Sciatic nerve (tissue), 2 donors: ENCODE measurements at places on chromosomes 12 and 14.
A peak's percentile ranks its signal among the peaks of the same experiment; 100 is the strongest.

DNA sequence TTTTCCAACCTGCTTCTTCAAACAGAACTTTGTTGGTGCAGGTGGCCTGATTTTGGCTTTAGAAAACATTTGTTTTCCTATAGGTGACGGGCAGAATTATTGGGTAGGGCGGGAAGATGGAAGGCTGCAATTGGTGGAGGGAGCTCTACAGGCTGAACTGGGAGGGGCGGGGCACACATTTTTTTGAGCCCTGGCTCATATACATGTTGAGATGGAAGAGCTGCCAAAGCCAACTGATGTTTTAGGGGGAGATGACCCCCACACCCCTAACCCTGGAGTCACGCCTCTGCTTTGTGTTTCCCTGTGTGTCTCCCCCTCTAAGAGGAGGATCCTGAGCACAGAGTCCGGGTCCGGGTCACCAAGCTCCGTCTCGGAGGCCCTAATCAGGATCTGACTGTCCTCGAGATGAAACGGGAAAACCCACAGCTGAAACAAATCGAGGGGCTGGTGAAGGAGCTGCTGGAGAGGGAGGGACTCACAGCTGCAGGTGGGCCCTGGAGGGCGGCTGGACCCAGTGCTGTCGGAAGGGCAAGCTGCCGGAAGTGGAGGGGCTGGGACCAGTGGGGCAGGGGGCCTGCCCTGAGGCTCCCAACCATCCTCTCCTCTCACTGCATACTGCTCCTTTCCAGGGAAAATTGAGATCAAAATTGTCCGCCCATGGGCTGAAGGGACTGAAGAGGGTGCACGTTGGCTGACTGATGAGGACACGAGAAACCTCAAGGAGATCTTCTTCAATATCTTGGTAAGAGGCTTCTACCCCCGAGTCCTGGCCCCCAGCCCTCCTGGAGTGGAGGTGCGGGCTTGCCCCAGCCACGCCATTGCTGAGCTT lies 18.6 kb downstream of the AGAP2 start:
- no peak for DNase-seq

DNA sequence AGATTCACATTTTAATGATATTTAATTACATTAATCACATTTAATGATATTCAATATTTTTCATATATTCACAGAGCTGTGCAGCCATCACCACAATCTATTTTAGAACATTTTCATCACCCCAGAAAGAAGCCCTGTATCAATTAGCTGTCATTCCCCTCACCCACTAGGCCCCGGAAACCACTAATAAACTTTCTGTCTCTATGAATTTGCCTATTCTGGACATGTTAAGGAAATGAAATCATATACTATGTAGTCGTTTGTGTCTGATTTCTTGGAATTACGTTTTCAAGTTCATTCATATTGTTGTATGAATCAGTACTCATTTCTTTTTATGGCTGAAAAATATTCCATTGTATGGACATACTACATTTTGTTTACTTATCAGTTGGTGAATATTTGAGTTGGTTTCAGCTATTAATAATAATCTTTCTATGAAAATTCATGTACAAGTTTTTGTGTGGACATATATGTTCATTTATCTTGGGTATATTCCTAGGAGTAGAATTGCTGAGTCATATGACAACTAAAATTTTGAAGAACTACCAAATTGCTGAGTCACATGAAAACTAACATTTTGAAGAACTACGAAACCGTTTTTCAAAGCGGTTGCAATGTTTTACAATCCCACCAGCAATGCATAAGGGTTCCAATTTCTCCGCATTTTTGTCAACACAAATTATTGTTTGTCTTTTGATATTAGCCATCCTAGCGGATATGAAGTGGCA lies 11.7 kb upstream of the OTOGL start:
- no peak for DNase-seq

GRCh38 chr14:67468378-67468730 lies 20.2 kb downstream of the TMEM229B start:
- DNase-seq = no peak

DNA sequence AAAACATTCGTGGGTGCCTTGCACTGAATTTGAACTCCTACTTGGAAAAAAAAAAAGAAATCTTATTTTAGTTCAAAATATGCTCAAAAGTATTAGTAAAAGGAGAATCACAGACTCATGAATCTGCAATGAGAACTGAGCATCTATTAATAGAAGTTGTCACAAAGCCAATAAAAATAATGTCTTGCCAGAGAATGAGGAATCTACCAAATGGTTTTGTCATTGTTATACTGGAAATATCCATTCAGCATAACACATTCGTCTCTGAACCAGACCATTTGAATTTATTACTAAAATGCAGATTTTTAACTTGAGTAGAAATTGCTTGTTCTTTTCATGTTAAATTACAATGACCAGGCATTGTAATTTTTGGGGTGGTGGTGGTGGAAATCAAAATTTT lies 11.6 kb upstream of the PTPRB start:
- DNase-seq = no peak

GRCh38 chr12:110619534-110619953 lies 5.6 kb downstream of the TCTN1 start:
- DNase-seq = no peak

DNA sequence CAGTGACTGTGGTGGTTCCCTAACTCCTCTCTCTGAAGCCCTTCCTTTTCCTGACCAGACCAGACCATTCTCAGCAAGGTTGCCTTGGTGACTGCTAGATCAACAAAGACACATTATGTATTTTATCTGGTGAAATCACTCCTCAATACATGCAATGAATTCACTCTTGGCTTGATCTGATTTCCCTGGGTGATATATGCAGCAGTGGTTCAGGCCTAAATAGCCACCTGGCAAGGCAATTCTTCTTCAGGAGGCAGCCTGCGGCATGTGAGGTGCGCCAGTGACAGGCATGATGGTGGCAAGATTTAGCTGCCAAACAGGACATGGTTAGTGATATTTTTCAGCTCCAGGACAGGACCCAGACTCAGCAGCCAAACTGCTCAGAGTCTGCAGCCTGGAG lies 350.3 kb upstream of the CCDC196 start:
- DNase-seq = no peak

DNA sequence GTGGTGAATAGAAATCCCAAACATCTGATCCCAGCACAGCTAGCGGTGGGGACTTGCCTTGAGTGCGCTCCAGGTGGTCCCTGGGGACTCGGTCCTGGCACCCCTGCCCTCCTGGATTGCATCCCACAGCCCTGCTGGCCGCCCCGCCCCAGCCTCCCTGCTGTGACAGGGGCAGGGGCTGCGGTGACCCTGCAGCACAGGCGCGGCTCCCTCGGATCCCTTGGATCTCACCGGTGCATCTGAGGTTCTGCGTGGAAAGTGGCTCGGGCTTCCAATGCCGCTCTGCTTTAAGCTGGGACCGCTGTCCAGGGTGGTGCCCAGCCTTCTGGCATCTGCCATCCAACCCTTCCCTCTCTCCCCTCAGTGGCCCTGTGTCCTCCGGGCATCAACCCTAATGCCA lies 16.0 kb downstream of the ANKRD9 start:
- no peak for DNase-seq

GRCh38 chr12:66860752-66861750 lies 182.2 kb upstream of the GRIP1 start:
- peak; percentile 69 for DNase-seq

- no peak for DNase-seq
These were observed 430.3 kb downstream of the NAV3 start for GRCh38 chr12:78260976-78261375.

DNA sequence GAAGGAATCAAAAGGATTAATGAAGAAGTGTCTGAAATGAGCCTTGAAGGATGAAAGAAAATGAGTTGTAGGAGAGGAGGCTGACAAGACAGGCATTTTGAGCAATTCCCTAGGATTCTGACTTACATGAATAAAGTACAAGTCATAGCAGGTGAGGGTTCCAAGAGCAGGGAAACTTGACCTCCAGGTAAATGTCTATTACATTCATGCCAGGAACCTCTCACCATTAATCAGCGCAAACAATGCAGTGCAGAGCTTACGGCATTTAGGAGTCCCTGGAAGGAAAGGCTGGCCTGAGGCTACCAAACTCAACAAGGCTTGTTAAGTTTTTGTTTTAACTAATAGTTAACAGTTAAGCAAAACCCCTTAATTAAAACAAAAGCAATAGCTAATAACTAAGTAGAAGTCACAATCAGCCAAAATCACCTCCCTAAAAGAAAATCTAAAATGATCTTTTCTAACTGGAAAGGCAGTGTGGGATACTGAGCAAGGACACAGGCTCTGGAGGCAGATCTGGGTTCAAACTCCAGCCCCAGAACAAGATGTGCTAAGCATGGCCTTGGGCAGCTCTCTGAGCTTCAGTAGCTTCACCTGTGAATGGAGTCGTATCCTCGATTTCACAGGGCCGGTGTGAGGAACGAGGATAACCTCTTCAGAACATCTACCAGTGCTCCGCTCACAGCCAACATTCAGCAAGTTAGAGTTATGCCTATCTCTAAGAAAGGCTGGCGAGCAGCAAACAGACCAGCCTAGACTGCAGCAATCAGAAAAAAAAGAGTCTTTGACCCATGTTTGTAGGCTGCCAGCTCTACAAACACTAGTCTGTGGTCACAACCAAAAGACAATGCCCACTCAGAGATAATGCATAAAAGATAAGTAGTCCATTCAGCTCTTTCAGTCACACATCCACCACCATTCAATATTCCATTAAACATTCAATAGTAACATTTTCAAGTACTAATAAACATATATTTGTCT lies 16.9 kb downstream of the PPTC7 start:
- DNase-seq = no peak

DNA sequence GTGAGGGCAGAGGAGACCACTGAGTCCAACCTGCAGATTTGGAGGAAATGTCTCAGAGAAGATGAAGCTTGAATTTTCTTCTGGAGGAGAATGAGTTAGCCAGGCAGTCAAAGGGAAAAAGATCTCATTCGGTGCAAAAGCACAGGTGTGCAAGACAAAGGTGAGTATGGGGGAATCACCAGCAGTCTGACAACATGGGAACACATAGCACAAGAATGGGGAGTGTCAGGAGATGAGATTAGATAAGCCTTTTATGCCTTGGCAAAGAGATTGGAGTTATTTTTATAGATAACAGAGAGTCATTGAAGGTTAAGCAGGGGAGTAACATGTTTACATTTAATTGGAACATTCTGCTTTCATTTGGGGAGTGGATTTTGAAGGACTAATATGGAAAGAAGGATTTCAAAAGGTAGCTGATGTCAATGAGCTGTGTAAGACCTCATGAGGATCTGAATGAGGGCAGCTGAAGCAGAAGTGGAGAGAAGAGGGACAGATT lies 171.3 kb upstream of the NTF3 start:
- DNase-seq = no peak

DNA sequence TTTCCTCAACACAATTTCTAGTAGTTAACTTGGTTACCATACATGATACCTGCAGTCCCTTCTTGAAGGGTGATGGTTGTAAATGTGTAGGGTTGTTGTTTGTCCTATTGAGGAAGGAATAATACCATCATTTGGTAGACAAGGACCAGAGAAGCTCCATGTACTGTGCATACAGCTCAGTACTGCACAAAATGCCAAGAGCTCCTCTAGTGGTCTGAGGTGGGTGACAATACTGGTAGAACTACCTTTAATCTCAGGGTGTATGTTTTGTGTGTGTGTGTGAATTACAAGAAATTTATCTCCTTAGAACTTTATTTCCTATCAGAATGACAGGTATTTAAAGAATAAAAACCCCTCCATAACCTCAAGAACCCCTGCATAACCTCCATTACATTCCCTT lies 575.3 kb downstream of the TMTC2 start:
- DNase-seq = no peak

GRCh38 chr12:82596483-82596882 lies 90.2 kb upstream of the TMTC2 start:
- DNase-seq = no peak

GRCh38 chr12:120119271-120119973 lies 2.9 kb upstream of the RAB35 start:
- no peak for DNase-seq

- peak; percentile 70 for DNase-seq
These were observed 16.6 kb downstream of the KCTD10 start for GRCh38 chr12:109460538-109460937.

- DNase-seq = no peak
These were observed 125.8 kb downstream of the SLC38A4 start for GRCh38 chr12:46699986-46700385.

DNA sequence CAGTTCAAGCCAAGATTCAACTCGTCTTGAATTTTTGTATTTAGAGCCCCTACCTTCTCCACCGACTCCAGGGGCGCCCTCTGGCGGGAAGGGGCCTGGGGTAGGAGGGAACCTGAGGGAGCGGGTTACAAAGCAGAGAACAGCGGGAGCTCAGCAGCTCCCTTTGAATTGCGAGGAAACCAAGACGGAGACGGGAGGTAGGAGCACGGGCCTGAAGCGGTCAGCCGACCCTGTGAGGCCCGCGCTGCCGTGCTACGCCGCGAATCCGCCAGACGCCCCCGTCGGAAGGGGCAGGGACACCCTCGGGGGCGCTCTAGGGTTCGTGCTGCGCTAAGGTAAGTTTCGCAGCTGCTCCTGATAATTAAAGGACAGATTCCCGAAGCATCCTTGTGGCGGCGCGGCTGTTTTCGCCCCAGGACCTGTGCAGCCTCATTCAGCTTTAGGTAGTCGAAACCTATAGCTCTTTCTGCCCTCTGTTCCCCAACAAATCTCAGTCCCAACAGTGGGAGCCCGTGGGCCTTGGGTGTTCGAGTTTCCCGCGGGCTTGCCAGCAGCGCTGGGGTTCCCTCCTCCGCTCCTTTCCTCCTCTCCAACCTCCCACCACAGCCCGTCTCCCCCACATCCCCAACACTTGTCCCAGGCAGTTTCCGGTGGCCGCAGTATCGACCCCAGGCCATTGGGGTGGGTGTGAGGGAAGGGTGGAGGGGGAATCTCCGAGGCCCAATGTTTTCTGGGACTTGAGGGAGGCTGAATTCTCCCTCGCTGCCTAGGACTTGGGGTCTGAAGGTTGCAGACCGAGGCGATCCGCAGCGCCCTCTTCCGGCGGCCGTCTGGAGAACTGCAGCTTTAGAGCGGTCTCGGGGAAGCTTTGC lies 5.1 kb upstream of the NKX2-1 start:
- DNase-seq = no peak

DNA sequence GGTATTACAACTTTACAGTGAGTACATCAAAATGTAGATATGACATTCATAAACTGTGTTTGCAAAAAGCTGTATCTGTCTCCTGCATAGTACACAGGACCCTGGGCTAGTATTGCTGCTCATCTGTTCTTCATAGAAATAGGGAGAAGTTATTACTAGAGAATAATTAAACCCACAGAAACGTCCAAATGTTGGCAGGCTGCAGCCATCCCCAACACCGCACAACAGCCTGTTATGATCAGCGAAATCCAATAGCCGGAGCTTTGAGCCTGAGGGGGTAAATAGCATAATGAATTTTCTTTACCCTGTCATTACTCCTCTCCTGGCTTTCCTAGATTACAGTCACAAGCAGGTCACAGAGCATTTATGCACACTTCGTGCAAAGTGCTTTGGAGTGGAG lies 178.0 kb downstream of the DACT1 start:
- DNase-seq = no peak
